ENCODE measurements at places on chromosomes 2 and 18. TPM values are rescaled to one million over a fixed set of nuclear protein-coding genes. Genes with fewer than 3 reads are reported as not detected.

Gene ALPP
- total RNA-seq, result 1.1 TPM

Gene DSG3
- 0.03 TPM for total RNA-seq

Gene STK17B
- 17.4 TPM for total RNA-seq

- DNase-seq, result no peak
Observed at GRCh38 chr18:10420561-10421352, 33.7 kb upstream of the APCDD1 start.

- no peak for DNase-seq
Observed at GRCh38 chr2:727071-727470, 49.9 kb upstream of the TMEM18 start.

- no peak for DNase-seq
Observed at GRCh38 chr2:232633413-232634205, at the start of gene EFHD1. Gene EFHD1 (plus strand): TSS chr2:232633604. CDS start chr2:232633705, 101 bp downstream.

DNA sequence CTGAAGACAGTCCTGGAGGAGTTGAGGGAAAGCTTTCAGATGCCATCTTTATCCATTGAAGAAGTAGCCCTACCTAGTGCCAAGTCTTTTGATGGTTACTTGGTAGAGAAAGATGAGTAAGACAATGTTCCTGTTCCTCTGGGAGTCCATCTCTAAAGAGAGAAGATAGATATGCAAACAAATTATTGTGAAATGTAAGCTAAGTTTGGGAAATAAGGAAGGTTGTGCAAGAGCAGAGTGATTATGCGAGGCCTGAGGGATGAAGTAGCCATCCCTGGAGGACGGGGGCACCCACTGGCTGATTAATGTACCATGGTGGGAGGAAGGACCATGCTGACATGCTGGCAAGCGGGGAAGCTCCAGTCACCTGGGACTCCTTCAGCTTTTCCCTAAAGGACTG is 994 bp upstream of the DTNA start:
- DNase-seq, result no peak

DNA sequence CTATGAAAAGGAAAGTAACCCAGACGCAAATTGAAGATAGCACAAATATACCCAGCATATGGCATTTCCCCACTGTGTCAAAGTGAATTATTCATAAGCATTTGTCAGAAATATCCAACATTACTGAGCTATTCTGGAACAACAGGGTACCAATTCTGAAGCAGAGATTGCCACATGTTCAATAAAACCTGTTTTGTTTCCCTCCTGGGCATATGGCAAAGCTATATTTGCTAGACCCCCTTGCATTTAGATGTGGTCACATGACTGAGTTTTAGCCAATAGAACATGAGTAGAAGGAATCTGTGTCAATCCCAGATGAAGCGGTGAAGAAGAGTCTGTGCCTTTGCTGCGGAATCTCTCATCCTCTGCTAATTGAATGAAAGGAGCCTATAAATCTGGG is 296.4 kb upstream of the DLGAP1 start:
- DNase-seq, result no peak

DNA sequence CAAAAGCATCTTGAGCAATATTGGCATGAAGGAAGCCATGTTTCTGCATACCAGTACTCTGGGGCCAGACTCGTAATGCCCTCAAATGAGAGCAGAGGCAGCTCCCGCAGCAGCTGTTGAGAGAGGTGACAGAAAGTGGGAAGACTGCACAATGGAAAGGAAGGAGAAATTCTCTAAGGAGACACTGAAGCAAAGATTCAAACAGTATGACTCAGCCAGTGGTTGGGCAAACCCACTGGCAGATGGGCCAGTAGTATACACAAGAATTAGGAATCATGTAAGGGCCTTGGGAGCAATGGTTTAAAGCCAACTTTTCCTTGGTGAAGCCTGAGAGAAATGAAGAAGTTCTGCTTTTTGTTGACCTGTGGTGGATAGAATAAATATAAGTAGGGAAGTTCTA is 2092.7 kb upstream of the PIK3C3 start:
- no peak for DNase-seq

- DNase-seq, result no peak
Observed at GRCh38 chr18:3867864-3868311, 417.9 kb downstream of the TGIF1 start.

DNA sequence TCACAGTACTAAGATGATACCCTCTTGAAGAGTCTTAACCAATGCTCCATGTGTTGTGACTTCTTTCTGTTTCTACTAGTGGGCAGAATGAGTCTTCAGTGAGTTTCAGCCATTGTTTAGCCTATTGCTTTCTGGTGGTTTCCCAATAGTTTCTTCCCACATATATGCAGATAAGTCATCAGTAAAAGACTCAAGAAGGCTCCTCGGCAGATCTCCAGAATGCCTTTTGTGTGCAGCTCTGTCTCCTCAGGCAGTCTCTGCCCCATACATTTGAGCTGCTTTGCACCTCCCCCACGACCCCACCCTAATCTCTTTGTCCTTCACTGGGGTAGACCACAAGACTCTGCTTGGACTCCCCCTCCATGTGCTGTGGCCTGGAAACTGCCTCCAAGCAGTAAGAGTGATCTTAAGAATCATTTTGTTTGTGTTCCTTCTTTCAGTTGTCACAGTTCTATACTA is 71.6 kb upstream of the CHRNA1 start:
- no peak for DNase-seq

DNA sequence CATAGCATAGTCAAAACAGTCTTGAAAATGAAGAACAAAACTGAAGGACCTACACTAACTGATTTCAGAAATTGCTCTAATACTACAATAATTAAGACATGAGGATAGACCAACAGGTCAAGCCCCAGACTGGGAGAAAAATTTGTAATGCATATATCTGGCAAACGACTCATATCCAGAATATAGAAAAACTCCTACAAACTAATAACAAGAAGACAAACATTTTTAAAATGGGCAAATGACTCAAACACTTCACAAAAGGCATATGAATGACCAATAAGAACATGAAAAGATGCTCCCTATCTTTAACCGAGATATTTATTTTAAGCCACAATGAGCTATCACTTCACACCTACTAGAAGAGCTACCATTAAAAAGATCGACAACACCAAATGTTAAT is 14.2 kb downstream of the TGFBRAP1 start:
- no peak for DNase-seq

- peak; percentile 71 for DNase-seq
Observed at GRCh38 chr2:184053326-184053725, 545.0 kb upstream of the ZNF804A start.

DNA sequence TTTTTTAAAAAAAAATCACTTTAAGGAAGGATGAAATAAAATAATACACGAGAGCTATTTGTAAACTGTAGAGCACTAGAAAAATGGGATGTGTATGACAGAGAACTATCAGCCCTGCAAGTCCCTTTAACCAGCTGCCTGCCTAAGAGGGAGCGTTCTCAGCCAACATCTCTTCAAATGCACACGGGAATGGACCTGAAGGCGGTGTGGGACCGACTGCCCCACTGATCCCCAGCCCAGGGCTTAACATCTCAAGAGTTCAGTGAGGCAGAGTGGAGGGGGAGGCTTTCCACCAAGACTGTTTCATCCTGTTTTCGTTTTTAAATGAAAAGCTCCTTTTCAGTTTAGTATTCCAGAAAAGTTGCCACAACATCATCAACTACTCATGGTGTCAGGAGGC is 2.2 kb downstream of the INPP4A start:
- no peak for DNase-seq
